ENCODE measurements at places on chromosomes 12 and 14.

GRCh38 chr14:32372154-32372553 lies 43.1 kb downstream of the AKAP6 start:
- DNase-seq: no peak

GRCh38 chr14:69680297-69680696 lies 68.9 kb downstream of the SUSD6 start:
- no peak for DNase-seq

DNA sequence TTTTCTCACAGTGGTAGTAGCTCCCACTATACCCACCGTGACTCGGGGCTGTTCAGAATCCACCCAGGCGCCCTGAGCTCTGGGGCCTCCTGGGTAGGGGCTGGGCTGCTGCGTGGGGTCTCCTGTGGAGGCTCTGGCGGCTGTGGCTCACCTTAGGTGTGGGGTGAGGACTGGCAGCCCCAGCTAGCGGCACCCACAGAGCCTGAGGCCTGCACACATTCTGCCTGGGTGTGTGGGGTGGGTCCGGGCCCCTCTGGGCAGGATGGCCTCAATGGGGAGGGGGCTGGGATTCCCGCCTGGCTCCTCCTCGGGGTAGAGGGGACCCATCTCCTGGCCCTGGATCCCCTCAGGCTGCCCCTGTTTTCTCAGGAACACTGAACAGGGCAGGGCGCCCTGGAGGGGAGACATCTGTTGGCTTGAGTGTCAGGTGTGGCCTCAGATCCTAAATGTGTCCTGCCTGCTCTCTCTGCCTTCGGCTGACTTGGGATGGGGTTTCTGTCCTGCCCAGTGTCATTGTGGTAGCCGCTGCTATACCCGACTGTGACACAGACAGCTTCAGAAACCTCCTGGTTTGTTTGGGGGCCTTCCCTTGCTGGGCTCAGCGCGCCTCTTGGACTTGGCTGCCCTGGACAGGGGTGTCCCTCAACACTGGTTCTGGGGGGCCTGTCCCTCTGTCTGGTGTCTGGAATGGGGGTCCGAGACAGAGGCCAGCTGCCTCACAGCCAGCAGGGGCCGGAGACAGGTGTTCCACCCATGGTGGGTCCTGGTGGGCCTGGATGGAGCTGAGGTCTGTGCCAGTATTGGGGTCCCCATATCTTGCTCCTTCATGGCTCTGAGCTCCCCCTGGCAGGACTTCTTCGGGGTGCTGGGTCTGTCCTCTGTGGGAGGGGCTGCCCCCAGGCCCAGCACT lies 354.9 kb downstream of the TMEM121 start:
- peak; percentile 19 for DNase-seq

- no peak for DNase-seq
Measured at GRCh38 chr12:102510031-102510430, 29.7 kb upstream of the IGF1 start.

DNA sequence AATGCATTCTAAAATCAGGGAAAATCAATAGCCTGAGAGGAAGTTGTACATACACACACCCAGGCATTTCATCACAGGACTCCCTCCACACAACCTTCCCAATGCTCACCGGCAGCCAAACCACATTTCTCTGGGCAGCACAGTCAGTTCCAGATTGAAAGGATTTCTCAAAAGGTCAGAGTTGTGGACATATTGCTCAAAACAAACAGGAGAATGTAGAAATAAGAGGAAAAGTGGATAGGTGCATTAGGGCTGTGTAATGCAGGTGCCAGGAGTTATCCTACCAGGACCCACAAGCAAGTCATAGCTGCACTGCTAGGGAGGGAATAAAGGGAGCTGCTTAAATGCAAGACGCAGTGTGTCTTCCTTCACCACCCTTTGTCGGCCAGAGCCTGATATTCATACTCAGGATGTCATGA lies 62.9 kb downstream of the GCH1 start:
- no peak for DNase-seq

DNA sequence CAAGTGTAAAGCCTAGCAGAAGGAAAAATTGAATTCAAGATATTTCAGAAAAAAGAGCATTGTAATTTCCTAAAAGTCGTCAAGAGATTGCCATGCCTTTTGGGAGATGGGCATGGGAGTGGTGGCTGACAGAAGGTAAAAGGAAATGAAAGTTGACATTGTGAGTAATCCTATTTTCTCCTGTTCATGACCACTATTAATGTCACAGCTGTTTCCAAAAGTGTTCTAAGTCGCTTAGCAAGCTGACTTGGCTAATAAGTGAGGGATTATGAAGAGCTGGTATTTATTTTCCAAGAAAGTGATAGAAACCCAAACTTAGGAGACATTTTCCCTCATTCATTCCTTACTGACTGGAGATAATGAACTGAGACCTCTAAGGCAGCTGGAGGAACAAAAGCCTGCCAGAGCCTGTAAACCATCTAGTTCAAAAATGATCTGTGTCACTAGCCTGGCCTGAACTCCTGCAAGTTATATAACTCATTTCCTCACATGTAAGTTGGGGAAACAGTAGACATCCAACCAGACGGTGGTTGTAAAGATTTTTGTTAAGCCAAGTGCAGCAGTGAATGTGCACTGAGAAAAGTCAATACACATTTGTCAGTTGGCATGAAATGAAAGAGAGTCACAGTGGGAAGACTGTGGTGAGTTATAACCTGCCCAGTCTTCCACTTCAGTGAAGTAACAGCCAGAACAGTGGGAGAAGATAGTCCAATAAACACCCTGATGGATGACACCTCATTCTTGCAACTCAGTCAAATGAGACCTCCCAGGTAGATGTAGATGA lies 75.8 kb downstream of the DIO2 start:
- no peak for DNase-seq

DNA sequence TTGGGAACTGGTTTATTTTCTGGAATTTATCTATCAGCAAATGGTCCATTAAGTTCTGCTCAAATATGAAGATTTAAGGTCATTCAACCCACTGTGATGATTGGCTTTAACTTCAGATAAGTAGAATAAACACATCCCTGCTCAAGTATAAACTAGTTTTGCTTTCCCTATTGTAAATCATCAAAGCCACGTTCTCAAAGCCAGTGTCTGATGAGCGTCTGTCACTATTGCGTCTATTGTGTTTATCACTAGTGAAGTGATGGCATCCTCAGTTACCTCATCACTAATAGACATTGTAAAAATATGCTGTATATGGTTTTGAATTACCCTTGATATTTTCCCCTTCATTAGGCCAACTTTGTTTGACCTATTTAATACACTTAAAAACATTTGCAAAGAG lies 351.3 kb downstream of the BCAT1 start:
- DNase-seq: no peak

DNA sequence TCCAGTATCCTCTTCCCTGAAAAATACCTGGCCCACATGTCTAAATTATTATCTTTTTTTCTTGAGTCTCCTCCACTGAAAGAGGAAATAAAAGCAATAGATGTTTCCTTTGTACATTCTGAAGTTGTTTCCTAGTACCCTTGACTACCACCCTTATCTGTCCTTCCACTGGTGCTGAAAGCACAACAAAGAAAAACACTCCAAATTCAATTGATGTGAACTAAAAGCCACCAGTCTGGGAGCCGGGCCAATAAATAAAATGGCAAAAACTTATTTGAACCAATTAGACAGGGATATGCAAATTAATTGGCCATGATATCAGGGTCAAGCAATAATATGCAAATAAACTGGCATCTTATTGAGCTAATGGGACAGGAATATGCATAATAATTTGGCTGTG lies 330.5 kb downstream of the PAWR start:
- DNase-seq: no peak

DNA sequence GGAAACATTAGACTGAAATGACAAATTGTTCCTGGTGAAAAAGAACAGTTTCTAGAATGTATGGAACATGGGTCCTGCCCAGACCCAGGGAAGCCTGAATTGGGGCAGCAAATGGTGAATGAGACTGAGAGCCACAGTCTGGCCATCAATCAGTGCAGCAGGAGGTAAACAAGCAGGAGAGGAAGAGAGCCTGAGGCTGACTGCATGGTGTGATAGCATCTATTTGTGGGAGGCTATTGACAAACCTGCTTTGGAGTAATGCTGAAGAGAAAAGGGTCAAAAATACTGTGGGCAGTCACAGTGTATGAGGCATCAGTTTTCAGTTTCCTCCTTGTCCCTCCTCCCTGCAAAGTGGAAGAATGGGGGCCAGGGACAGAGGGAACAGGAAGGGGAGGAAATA lies 136.8 kb downstream of the ANKS1B start:
- DNase-seq: no peak

GRCh38 chr12:96108321-96108720 lies 72.9 kb upstream of the LTA4H start:
- DNase-seq: peak; percentile 67

DNA sequence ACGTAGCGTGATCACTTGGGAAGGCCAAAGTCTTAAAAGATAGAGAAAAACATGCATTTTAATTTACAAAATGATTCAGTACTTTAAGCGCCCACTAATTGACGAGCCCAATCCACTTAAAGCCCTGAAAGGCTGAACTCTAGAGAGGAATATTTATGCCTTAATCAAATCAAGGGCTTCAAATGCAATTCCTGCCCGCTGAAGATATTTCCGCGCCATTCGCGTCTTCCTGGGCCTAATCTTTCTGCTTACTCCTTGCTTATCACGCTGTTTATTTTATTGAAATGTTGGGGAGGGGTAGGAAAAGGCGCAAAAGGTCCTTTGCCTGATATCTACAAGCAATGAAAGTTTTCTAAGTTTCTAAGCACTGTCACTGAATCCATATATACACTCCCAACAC lies 4.0 kb downstream of the TBX3 start:
- DNase-seq: no peak

DNA sequence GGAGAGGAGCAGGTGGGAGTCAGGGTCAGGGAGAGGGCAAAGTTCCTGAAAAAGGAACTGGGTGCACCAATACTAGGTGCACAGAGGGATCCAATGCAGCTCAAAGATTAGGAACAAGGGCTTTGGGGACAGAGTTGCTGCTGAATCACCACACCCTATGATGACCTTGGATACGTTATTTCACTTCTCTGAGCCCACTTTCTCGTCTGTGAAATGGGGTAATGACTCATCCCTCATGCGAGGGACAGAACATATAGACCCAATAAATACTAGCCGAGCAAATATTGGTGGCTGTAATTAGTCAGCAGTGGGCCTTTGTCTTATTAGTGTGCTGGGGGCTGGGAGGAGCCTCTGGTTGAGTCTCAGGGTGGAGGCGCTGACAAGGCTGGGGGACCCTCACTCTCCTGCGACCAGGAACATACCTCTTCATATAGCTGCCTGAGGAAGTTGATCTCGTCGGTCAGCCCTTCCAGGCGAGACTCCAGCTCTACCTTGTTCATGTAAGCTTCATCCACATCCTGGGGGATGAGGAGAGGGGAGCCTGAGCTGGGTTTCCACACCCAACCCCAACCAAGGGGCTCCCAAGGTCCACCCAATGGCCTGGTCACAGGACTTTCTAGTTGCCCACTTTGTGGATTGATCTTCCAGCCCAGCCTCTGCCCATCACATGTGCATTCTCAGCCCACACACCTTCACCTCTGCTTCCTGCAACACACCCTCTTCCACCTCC lies 4.5 kb downstream of the KRT8 start:
- no peak for DNase-seq

DNA sequence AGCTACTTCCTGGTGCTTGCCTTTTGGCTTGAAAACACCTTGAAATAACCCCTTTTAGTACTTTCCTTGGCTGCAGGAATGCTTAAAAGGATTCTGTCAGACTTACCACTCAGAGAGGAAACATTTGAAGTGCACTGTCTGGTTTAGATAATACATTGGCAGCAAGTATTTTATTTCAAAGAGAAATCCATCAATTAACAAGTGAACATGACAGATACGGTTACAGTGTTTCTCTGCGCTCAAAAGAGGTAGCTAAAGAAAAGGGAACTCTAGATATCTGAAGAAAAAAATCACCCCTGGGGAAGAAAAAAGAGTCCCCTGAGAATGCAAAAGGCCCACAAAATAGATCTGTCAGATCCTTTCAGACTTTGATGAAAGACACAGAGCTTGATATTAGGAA lies 421.9 kb downstream of the LRFN5 start:
- no peak for DNase-seq

GRCh38 chr14:74962046-74962445 lies 6.6 kb upstream of the PGF start:
- DNase-seq: no peak

DNA sequence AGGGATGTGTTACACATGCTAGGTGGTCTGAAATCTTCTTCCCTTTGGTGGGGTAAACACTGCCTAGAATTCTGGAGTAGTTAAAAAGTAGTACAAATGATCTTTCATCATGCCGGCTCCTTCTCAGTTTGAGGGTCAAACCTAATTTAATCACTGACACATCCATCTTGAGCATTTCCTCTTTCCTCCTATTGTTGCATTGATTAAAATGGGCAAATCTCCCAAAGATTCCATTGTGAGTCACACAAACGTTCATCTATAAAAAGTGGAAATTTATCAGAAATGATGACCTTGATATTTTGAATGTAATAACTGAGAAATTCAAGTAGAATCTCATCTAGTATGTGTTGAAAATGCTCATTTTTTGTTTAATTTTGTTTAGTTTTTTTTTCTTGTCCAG lies 996.0 kb downstream of the NRXN3 start:
- DNase-seq: no peak

- no peak for DNase-seq
Measured at GRCh38 chr14:59081720-59082119, 106.7 kb upstream of the DAAM1 start.

GRCh38 chr14:77139022-77139421 lies 2.6 kb downstream of the ZDHHC22 start:
- DNase-seq: no peak

DNA sequence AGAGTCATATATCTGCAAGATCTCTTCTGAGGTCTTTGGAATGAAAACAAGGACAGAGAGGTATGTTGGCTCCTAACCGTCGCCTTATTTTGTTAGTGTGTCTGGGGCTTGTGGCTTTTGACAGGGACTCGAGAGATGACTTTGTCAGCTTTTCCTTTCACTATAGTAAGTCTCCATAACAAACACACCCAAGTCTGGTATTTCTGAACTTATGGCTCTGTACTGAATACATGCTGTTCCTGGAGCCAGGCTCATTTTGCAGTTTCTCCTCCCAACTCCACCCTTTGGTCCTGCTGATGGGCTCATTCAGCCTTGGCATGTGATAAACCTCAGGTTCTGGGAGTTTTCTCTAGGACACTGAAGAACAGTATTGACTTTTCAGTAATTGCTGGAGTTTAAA lies 27.7 kb upstream of the TMED10 start:
- DNase-seq: no peak

- DNase-seq: no peak
Measured at GRCh38 chr12:47814539-47815170, 5.0 kb downstream of the HDAC7 start.

DNA sequence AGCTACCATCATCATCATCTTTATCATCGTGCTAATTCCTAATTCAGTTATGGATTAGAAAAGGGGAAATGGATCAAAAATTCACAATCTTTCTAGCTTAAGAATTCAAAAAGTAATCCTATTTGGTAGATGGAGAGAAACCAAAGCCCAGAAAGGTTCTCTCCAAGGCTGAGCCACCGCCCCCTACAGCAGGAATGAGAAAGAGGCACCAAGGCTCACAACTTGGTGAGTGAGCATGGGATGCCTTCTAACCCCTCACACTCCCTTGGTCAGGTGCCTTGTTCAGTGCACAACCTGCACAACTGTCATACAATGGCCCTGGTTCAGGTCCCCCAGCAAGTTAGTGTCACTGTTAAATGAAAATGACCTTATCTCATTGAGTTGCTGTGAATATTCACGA lies 171.5 kb downstream of the ANO2 start:
- no peak for DNase-seq

- DNase-seq: no peak
Measured at GRCh38 chr12:1857821-1858220, 37.5 kb downstream of the LRTM2 start.

All from activated naive CD4-positive, alpha-beta T cell treated with anti-CD3 and anti-CD28 coated beads, Interleukin-2, amount 10 ng/mL, durations not matched to agents 7 days and 5 days (primary cell).